ENCODE measurements at places on chromosomes 12 and 14. TPM values are rescaled to one million over a fixed set of nuclear protein-coding genes. Genes with fewer than 3 reads are reported as not detected.

GRCh38 chr12:108618079-108618952 lies 15.4 kb downstream of the SELPLG start:
- DNase-seq = peak; percentile 88

DNA sequence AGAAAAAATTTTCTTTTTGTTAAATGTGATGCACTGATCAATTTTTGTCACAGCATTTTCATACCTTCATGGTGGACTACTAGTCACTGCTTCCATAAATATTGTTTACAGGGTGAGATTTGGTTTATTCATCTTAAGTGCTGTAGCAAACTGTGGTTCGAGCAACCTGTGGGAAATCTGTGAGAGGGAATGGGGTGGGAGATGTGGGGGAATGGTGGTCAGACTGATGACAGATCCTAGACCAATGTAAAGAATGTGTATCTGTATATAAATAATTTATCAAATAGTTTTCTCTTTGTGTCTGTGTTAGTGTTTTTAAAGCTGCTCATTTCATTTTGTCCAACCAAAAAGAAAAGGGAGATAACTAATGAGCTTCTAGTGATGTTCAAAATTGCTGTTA lies 26.7 kb downstream of the CSRP2 start:
- no peak for DNase-seq

DNA sequence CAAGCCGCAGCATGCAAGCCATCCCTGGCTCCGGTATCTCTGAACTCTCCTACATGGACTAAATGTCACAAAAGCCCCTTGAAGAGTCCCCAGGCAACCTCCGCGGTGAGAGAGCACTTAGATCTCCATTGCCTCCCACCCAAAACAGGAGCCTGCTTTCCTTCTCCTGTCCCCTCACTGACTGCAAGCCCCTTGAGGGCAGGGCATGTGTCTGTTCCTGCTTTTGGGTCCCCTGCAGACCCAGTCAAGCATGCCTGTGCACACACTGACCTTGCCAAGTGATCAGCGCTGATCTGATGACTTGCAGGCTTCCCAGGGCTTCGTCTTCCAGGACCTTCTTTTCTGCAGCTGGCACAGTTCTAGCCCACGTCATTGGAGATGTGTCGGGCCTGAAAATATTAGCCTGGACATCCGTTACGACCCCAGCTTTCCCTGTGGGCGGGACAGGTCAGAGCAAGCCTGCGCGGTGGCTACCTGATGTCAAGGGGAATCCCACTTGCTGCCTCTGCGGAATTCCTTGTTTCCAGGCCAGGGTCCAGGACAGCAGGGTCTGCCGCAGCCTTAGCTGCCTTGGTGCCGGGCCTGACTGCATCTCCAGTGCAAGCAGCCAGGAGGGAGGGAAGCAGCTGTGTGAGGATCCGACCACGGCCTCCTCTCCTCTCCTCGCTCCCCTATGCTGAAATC lies 92.5 kb downstream of the FBXL14 start:
- no peak for DNase-seq

DNA sequence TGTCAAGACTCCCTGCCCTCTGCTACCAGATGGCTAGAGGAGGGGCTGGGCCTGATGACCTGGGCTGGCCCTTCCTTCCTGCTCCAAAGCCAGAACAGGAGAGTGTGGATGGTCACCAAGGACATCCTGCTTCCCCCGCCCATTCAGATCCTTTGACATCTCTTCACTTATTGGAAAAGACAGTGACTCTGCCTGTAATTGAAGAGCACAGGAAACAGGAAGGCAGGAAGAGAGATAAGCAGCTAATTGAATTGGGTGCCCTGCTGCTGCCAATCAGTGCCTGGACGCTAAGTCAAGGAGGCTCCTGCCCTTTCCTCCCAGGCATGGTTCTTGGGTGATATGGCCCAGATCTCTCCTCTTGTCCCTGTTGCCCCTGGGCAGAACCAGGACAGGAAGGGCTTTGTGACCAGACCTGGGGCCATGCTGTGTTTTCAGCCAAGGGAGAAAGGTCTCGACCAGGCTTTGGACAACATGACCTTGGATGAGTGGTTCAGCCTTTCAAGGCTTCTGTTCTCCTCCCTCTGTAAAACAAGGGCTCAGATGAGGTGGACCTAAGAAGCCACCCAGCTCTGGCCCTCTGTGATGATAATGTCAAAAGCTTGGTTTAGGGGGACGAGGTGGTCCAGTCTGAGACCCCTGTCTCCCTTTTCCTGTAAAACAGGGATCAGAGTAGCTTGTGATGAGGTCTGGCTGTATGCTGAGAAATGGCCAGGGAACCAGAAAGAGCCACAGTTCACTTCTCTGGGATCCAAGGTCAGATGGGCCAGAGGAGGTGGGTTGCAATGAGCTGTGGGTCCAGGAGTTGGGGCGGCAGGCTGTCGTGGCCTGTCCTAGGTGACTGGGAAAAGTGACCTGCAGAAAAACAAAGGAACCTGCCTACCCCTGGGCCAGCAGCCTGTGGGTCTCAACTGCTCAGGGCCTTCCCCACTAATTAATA lies 38.8 kb downstream of the FAM222A start:
- no peak for DNase-seq

- DNase-seq = no peak
Observed at GRCh38 chr12:95204141-95204866, 13.0 kb downstream of the FGD6 start.

GRCh38 chr14:79417961-79418360 lies 793.3 kb downstream of the DIO2 start:
- no peak for DNase-seq

DNA sequence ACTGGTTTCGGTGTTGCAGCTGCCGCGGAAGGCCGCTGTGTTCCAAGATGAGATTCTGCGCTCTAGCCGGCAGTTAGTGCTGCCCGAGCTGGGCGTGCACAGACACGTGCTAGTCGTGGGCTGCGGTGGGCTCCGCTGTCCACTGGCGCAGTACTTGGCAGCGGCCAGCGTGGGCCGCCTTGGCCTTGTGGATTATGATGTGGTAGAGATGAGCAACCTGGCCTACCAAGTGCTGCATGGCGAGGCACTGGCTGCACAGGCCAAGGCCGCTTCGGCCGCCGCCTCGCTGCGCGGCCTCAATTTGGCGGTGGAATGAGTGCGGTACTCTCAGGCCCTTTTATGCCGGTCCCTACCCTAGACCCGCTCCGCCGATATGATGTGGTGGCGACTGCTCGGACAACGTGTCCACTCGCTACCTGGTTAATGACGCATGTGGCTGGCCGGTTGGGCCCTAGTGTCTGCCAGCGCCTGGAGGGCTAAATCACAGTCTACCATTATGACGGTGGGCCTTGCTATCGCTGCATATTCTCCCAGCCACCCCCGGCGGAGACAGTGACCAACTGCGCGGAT lies 102.2 kb downstream of the SNAPC1 start:
- DNase-seq = no peak

GRCh38 chr12:124499190-124499753 lies 68.1 kb downstream of the NCOR2 start:
- no peak for DNase-seq

DNA sequence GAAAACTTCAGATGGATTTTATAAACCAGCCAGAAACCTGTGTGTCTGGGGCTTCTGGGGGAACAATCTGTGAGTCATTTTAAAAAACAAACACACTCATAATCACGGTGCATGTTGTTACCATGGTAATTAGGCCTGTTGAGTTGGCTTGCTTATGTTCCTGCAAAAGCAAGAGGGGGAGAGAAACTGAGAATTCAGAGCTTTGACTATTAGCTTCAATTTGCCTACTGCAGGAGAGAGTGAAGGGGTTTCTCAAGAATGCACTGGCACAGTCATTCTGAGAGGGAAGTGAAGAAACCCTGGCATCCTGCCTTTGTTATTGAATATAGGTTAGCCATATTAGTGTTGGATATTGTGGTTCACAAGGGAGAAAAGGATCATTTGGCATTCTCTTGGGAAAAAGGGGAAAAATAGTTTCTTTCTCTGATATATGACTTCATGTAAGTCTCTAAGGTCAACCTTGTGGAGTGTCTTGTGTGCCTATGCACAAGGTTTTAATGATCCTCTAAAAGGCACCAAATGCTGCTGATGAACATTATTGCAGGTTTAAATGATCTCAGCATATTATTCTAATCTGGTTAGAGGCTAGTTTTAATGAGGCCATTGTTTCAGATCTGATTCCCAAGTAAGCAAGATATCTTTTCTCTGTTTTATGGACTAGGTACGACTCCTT lies 12.9 kb downstream of the GNG2 start:
- peak; percentile 68 for DNase-seq

GRCh38 chr12:67981287-67982162 lies 7.7 kb upstream of the IFNG-AS1 start:
- no peak for DNase-seq

- no peak for DNase-seq
Observed at GRCh38 chr12:34390846-34391700, 368.8 kb downstream of the ALG10 start.

DNA sequence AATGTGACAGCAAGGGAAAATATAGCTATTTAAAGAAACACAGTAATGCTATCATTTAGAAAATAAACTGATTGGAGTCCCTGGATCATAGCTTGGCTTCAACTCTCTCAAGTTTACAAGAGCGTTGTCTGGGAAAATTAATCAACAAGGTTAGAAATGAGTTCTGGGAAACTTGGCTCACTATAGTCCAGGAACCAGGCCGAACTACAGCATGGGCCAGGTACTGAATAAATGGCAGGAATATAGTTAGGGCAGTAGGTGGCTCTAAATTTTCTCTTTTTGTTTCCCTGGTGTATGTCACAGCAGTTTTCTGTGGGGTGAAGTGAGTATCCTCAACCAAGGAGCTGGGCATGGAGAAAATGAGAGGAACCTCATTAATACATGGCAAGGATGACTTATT lies 72.4 kb downstream of the PLBD1 start:
- DNase-seq = no peak

DNA sequence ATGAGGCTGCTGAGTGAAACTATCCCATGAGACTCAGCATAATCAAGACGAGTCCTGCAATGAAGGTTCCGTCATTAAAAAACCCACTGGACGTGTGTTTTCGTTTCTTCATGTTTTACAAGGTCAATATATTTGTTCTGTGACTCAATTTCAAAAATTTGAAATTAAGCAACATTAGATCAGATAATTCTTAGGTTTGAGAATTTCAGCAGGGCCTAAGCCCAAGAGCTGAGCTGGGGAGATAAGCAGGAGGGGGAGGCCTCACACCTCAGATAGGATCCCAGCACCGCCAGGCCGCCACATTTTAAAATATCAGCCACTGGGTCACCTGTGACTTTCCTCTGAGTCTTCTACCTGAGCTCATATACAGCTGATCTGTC lies 13.3 kb downstream of the STX2 start:
- no peak for DNase-seq

CCDC177 gene
- total RNA-seq = not detected

RHOF gene
- 90.3 TPM for total RNA-seq

IAPP gene
- total RNA-seq = not detected

CIROP gene
- not detected for total RNA-seq

SLC35F4 gene
- total RNA-seq = not detected

TRIM9 gene
- 0.32 TPM for total RNA-seq

KRT83 gene
- not detected for total RNA-seq

DCTN2 gene
- total RNA-seq = 97.6 TPM

Data from B cell (primary cell).